NCI-H1930 (cell line): ENCODE measurements at places on chromosomes 5 and 9.

- no peak for DNase-seq
These were observed 36.7 kb downstream of the PROP1 start for GRCh38 chr5:177959315-177959714.

GRCh38 chr5:58800861-58801540, 218.1 kb downstream of the RAB3C start:
- no peak for DNase-seq

- no peak for DNase-seq
These were observed 993 bp upstream of the RALGDS start for GRCh38 chr9:133121915-133122550.

- no peak for DNase-seq
These were observed 138.5 kb upstream of the TYRP1 start for GRCh38 chr9:12554636-12555035.

GRCh38 chr5:54969856-54970828, 15.3 kb downstream of the ESM1 start:
- DNase-seq: no peak

DNA sequence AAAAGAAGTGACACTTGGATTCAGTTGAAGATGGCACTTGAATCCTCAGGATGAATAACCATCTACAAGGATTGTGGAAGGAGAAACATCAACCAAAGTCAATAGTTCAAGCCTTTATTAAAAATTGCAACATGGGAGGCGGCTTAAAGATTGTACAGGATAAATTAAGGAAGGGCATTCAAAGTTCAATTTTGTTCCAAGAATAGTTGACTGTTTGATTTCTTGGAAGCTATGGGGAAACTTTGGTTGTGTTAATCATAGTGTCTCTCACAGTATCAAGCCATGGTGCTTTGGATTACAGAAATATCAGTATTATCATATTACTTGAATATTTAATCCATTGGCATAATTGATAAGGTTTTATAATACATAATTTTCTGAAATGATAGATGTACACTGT, 1844.3 kb downstream of the MAT2B start:
- no peak for DNase-seq

DNA sequence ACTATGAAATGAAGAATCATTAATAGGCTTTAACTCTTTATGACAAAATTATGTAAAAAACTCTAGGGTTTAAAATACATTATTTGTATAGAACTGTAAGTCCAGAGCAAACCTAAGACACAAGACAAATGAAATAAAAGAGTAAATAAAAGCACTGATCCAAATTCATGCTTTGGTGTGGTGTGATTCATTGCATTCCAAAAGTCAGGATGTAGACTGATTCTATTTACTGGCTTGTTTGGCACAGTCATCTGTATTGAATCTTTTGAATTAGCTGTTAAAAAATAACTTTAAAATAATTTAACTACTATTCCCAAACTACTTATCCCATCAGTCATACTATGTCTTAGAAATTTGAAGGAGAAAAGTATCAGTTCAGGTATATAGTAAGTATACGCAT, 31.1 kb downstream of the IL4 start:
- DNase-seq: no peak

DNA sequence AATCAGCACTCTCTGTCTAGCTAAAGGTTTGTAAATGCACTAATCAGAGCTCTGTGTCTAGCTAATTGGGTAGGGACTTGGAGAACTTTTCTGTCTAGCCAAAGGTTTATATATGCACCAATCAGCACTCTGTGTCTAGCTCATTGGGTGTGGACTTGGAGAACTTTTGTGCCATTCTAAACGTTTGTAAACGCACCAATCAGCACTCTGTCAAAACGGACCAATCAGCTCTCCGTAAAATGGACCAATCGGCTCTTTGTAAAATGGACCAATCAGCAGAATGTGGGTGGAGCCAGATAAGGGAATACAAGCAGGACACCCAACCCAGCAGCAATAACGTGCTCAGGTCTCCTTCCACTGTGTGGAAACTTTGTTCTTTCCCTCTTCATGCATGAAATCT, 298.6 kb upstream of the PTPRD start:
- DNase-seq: no peak

- DNase-seq: no peak
These were observed 30.9 kb upstream of the SEMA6A start for GRCh38 chr5:116605310-116606070.

DNA sequence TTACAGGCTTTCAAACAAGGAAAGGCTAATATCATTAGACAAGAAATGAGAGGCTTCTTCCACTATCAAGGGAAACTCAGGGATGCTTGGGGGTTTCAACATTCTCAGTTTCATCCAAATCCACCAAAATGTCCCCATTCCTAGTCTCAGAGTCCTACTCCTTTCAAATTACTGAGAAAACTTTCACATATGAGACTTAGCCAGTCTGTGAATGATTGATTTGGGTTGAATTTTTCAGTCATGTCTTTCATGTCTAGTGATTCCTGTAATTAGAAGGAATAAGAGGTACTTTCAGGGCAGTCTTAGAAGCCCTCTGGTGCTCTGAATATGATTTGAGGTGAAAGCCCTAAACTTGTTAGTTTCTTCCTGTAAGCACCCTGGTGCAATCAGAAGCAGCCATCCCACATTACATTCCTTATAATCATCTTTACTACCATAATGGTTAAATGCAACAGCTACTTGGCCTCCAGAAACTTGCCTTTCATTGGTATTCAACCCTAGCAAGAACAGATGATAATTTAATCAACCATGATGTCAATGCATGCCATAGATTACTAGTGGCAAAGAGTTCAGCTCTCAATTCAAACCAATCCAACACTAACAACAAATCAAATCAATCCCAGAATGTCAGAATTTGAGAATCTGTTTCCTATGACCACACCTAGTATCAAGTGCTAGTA, 50.7 kb upstream of the RIC1 start:
- DNase-seq: no peak

DNA sequence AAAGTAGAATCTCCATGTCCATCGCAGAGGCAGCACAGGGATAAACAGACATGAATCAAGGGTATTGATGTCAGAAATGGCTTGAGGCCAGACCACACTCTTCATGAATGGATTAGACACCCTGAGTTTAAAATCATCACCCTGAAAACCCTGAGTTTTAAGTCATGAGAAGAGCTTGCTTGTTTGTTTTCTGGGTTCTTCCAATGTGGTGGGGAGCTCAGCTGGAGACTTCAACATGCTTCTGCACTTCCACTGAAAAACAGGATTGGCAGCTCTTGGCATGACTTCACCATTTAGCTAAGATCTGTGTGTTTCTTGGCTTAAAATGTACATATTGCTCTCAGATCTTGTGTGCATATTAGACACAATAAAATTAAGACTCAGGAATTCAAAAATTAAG, 9.8 kb downstream of the GCNT4 start:
- no peak for DNase-seq

- DNase-seq: no peak
These were observed 247.1 kb upstream of the ELAVL2 start for GRCh38 chr9:24073007-24073592.

DNA sequence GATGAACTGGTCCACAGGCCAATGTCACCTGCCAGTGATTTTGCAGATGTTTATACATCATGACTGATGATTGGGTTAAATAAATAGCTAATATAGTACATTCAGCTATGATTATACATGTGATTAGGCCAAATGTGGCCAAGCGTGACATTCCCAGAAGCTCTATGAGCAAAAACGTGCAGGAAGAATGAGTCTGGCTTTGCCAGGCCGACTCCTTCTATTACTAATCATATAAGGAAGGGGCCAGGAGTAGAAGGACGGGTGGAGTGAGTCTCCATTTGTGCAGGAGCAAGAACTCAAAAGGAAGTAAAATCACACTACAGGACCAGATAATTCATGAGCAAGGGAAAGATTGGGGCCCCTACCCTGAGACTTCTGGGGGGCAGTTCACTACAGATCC, 178.2 kb downstream of the ROR2 start:
- DNase-seq: no peak
